NCI-H2029 treated with DMSO at 0.1 percent for 48 hours (cell line): ENCODE measurements at places on chromosomes 7 and 10.

DNA sequence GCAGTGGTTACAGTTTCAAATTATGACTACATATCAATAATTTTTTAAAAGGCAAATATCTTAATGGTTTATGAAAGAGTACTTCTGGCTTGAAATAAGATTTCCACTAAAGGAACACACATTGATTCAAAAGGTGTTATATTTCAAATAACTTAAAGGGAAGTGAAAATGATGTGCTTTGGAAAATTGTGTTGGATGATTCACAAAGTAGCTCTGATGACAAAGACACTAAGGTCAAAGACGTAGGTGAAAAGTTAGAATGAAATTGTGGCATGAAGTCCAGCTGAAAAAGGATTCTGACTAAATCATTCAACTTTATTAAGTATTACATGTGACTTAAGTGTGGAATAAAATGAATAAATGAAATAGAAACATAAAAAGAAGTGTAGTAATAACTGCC lies 20.8 kb upstream of the OR2A5 start:
- DNase-seq, result no peak

DNA sequence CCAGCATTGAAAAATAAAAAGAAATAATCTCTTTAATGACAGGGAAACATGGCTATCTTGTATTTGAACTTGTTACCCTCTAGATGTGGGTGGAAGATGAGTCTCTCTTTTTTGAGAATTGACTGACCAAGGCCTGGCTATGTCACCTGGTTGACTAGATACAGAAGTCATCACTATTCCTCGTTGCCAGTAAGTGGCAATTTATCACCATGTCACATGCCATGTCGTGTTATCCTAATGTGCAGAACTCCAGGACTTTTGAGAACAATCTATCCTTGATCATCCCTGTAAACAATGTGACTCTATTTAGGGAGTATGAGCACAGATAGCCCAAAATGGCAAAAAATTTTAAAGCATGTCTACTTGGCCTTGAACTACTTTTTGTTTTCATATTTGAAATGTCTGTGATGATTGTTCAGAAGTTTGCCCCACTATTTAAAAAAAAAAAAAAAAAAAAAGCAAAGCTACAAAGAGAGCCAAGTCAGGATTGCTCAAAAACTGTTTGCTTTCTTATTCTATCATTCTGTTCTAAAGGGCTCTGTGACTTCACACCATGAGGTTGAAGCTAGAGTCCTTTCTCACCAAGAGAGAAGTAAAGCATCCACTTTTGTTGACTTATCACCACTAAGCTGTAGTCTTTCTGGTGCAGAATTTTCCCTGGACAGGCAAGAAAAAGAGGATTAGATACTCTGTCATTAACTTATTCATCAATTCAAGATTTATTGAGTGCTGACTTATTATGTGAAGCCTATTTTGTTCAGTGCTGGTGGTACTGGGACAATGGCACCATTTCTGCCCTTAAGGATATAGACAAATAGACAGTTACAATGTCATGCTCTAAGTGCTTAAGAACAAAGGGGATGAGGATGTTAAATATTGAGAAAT lies 10.4 kb upstream of the WIPF3 start:
- no peak for DNase-seq

GRCh38 chr7:1368682-1369571 lies 90.3 kb downstream of the MICALL2 start:
- DNase-seq, result no peak

- no peak for DNase-seq
Measured at GRCh38 chr7:84250452-84250851, 55.9 kb upstream of the SEMA3A start.

DNA sequence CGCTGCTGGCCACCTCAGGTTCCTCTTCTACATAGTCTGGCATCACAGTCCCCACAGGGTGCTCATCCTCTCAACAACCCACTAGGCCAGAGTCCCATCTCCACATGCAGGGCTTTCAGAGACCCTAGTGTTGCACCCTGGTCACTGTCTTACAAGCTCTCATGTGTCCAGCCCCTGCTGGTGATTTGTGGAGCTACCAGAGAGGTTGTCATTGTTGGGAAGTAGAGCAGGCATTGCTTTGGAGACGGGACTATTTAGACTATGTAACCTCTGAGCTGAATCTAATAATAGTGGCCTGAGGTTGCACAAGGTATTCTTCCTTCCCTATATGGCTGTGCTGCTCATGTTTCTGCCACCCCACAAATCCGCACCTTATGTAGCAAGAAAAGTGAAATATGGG lies 135.3 kb upstream of the VWC2 start:
- no peak for DNase-seq

- DNase-seq, result no peak
Measured at GRCh38 chr10:48608976-48609375, 4.1 kb upstream of the ARHGAP22 start.

- DNase-seq, result no peak
Measured at GRCh38 chr10:86862786-86863483, 94.5 kb downstream of the MMRN2 start.

DNA sequence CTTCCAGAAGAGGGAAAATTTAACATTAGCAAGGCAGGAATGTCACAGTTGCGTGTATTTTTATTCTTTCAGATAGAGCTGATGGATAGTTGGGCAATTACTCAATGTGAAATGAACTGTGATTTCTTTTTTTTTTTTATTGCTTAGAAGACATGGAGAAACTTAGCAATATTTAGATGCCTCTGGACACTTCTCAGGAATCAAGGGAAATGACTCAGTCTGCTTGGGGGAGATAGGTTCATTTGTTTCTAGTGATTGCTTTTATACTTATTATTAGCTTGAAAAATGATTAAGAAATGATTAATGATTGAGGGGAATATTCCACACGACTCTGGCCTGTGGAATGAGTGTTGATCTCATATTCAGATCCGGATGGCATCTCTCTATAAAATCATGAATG lies 33.1 kb upstream of the TBX20 start:
- DNase-seq, result no peak

- DNase-seq, result no peak
Measured at GRCh38 chr10:8677642-8678041, 623.2 kb downstream of the GATA3 start.

DNA sequence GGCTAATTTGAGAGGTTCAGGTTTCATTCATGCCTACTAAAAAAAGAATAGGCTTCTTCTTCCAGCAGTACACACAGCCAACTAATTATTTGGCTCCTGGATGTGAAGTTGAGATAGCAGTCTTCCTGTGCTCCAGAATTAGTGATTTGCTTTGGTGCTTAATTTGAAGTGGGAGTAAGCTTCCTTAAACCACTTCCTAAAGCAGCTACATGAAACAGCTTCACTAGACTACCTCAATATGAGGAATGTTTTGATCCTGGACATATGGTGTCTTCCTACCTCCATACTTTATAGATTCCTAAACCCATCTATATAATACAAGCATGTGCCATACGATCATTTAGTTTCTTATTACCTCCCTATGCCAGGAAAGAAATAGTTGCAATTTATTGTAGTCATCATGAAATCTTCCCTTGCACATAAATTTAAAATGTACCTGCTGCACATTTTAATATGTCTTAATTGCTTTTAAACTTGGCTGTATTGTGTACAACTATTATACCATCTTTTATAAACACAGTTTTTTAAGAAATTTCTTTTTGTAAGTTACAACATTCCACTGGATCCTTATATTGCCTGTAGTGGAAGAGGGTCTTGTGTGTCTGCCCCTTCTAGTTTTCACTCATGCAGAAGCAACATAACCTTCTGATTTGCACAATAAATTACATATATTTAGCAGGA lies 8.6 kb downstream of the VIM start:
- DNase-seq, result no peak

- DNase-seq, result no peak
Measured at GRCh38 chr7:50212016-50212325, 92.5 kb upstream of the IKZF1 start.

DNA sequence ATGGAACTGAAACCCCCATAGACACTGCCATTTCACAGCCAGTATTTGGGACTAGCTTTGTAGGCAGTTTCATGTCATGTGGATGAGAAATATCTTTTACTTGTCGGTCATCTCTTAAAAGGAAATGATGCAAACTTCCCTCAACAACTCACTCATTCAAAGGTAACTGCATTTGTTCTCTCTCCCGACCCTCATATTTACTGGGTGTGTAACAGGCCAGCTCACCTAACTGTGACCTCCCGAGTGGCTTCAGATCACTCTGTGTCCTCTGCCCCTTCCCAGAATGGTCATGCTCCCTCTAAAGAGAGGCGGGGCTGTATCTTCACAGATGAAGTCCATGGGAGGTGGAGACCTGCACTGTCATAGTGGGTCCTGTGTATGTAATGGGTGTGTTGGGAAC lies 14.7 kb downstream of the LRRC18 start:
- no peak for DNase-seq

DNA sequence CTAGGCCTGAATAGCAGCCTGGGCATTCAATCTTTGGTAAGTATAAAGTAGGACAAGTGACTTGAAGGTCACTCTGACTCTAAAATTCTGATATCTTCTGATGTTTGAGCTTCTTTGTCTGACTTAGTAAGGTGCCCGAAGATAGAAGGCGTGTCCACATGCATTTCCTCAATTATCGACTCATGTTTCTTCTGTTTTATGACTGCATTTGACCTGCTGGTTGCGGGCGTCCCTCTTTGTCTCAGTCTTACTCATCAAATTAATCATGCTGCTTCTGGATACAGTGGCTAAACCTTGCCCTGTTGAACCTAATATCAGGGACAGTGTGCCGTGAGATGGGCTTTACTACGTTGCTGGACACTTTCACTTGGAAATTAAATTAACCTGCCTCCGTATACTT lies 534.1 kb downstream of the SDK1 start:
- no peak for DNase-seq

DNA sequence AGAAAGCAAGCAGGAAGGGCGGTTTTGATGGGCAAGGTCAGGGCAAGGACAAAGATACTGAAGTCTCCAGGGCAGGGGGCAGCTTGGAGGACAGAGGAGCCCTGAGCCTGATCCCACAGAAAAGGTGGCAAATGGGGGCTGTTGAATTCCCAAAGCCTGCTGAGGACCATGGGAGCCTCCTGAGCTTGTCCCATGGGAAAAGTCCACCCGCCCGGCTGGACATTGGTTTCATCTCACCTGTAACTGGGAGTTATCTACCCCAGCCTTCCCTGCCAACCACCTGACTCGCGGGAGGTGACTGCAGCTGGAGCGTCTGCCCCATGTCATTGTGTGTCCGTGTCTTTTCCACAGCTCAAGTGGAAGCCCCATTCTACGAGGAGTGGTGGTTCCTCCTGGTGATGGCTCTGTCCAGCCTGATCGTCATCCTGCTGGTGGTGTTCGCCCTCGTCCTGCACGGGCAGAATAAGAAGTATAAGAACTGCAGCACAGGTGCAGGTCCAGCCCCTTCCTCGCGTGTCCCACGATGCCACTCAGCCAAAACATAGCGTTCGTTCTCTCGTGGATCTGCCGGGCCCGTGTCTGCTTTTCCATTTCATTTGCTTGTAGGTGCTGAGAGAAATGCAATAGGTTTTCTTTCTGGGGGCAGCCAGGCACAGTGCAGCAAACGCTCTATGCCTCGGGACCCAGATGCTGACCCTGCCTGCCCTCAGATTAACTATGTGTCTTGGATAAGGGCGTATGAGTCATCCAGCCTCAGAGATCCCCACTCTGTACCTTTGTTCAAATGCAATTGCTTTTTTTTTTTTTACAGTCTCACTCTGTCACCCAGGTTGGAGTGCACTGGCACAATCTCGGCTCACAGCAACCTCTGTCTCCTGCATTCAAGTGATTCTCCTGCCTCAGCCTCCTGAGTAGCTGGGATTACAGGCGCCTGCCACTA lies 444.5 kb upstream of the FOXK1 start:
- no peak for DNase-seq

GRCh38 chr7:86914551-86914950 lies 144.9 kb downstream of the ELAPOR2 start:
- no peak for DNase-seq

- no peak for DNase-seq
Measured at GRCh38 chr7:85125651-85126131, 61.2 kb downstream of the SEMA3D start.

- DNase-seq, result no peak
Measured at GRCh38 chr7:44291733-44292419, 33.5 kb downstream of the CAMK2B start.

DNA sequence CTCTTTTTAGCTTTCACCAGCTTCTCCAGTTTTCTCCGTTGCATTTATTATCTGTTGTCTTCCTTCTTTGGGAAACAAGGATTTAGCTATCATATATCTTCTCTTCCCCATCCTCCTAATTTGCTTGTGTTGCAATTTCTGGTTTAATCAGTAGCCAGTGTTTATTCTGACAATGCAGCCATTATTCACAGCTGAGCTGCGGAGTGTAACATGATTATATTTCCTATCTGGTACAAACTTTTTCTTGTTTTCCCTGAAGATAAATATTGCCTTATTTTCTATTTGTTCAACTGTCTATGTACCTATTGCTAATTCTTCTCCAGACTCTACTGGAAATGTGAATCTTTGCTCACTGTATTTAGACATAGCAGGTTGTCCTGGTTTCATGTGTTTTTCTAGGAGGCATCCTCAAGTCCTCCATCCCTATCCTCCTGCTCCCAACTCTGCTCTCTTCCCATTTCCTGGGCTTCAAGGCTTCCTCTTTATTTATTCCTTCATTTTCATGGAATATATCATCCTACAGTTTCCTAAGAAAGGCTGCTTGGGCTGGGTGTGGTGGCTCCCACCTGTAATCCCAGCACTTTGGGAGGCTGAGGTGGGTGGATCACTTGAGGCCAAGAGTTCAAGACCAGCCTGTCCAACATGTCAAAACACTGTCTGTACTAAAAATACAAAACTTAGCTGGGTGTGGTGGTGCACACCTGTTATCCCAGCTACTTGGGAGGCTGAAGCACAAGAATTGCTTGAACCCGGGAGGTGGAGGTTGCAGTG lies 72.4 kb upstream of the KDM7A start:
- no peak for DNase-seq

GRCh38 chr7:31123321-31123720 lies 71.2 kb downstream of the ADCYAP1R1 start:
- DNase-seq, result no peak

- no peak for DNase-seq
Measured at GRCh38 chr7:13981070-13981469, 8.4 kb downstream of the ETV1 start.

- peak; percentile 71 for DNase-seq
Measured at GRCh38 chr7:45882465-45882810, 5.8 kb upstream of the IGFBP1 start.

GRCh38 chr7:13979671-13980435 lies 9.6 kb downstream of the ETV1 start:
- no peak for DNase-seq

GRCh38 chr7:88760136-88760515 lies 626 bp downstream of the ZNF804B start:
- no peak for DNase-seq
